ENCODE measurements at places on chromosomes 6 and 20.
A peak's percentile ranks its signal among the peaks of the same experiment; 100 is the strongest.

- DNase-seq, result no peak
Measured at GRCh38 chr6:15301179-15302006, 55.5 kb downstream of the JARID2 start.

GRCh38 chr20:43306837-43307236 is 117.1 kb upstream of the PTPRT start:
- DNase-seq, result no peak

GRCh38 chr6:38088829-38089228 is 269.3 kb downstream of the ZFAND3 start:
- no peak for DNase-seq

- no peak for DNase-seq
Measured at GRCh38 chr6:38873001-38873400, 157.9 kb downstream of the DNAH8 start.

DNA sequence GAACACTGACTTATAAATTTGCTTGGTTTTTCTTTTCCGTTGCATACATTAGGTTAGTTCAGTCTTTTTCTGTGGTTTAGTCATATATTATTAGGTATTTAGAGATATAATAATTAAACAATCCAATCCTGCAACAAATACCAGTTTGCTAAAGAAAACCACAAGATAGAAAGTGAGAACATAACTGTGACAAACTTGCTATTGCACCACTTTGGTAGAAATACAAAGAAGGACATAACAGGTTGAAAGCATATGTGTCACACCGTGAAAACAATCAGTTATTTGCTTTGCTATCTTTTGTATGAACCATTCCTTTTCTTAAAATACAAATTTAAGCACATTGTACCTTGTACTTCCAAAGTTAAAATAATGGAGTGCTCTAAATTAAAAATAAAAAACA is 42.0 kb upstream of the KCNQ5 start:
- DNase-seq, result no peak

GRCh38 chr6:4133941-4134838 is 1.2 kb downstream of the ECI2 start:
- no peak for DNase-seq

- no peak for DNase-seq
Measured at GRCh38 chr6:133548423-133549159, 307.4 kb downstream of the EYA4 start.

DNA sequence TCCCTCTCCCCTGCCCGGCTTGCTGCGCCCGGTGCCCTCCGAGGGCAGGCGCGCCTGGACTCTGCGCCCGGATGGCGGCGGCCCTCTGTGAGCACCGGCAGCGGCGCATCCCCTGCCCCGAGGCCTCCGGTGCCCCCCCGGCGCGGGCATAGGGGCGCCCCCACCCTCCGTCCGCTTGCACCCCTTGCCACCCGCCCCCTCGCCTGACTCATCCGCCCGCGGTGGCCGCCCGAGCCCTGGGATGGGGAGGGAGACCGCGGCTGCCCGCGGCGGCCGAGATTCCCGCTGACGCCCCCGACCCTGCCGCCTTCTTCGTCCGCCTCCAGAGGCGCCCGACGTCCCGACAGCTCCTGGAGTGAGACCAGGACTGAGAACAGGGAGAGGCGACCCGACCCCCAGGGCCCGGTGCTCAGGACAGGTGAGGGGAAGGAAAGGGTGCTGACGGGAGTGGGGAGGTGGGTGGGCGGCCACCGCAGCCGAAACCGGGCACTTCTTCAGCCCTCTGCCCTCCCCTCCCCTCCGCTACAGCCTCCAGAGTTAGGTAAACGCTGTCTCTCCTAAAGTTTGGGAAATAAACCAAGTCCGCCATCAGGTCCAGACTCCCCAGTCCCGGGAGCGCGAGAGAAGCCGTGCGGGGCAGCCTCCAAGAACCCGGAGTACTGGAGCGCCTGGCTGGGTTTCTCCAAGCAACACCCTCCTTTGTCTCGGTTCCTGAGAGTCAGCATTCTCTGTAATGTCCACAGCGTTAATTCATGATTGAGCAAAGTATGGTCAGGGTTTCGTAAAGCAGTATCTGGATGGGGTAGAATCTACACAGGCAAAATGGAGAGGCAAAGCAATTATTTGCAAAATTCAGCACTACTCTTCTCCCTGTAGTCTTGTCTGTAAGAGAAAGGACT is 539 bp downstream of the TMEM200A start:
- DNase-seq, result no peak

DNA sequence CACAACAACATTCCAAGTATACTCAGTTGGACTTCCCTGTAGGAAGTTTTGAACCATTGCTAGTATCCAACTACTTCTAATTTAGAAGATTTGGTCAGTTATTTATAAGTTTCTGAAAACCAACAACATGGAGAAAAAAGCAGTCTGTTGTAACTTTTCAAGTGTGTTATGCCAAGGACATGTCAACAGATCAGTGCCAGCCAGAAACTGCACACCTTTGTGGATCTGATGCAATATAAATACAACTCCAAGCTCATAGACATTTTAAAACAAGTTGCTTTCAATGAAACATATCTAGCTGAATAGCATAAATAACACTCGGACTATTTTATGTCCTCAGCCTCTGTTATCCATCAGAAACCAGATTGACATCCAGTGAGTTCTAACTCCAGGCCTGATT is 58.3 kb upstream of the CARMIL1 start:
- no peak for DNase-seq

- DNase-seq, result no peak
Measured at GRCh38 chr6:1392813-1393640, 3.7 kb downstream of the FOXF2 start.

DNA sequence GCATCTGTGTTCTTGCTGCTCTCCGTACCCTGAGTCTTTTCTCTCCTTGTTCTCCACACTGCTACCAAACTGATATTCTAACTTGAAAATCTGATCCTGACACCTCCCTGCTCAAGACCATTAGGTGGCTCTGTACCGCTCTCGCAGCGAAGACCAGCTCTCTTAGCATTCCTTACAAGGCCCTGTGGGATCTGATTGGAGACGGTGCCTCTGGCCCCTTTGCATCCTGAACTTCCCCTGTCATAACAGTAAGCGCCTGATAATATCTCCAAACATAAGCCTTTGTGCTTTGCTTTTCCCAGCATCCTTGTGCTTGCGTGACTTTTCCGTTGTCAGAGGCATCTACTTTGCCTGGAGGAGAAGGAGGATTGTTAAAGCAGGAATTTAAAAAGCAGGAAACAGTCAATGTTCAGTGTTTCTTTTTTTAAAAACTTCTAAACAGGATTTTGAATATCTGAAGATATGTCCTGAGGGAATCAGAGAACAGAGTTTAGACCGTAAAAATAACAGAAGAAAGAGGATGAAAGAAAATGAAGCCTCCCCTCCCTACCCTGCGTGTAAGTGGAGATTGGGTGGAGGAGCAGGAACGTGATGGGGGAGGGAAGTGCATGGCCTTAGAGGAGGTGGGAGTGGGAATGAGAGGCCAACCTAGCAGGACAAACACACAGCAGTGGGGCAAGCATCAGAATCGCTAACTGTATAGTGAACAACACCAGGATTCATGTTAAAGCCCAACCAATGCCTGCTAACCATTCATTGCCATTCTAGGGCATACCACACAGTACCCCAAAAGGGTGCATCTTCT is 89.2 kb upstream of the STMND1 start:
- DNase-seq, result peak; percentile 48

DNA sequence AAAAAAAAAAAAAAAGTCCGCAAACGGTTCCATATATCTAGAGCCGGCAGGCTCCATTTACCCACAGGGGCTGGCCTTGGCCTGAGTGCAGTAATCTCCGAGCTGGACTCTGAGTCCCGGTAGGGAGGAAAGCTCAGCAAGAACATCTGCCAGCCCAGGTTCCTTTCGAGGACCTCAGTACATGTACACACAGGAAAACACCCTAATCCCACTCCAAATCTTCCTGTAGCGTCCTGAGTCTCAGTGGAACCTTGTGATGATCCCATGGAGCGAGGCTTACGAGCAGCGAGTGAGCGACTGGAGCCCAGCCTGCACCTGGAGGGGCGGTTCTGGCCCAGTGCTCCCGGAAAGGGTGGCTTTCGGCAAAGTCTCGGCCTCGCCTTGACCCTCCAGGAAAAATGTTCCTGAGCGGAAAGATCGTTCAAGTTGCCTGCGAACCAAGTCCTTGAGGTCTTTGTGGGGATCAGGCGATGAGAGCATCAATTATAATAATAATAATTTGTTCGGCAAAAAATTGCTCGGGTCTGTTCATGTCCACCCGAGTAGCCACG is 32.1 kb downstream of the PRSS16 start:
- DNase-seq, result no peak

DNA sequence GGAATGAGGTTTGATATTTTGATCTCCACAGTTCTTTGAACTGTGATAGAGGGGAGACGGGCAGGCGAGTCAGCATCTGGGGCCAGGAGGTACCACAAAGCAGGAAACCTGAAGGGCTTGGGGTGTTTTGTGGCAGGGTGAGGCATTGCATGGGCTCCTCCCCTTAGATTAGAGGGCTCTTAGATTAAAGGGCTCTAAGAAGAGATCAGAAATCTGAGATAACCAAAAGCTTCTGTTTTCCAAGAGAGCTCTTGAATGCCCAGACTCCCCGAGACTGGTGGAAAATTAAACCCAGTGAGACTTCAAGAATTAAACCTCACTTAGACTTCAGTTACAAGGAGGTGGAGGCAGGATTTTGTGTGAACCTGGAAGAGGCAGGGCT is 2.4 kb upstream of the GPX5 start:
- DNase-seq, result no peak

- DNase-seq, result no peak
Measured at GRCh38 chr6:13194852-13195251, 133.5 kb downstream of the TBC1D7 start.

GRCh38 chr6:118843685-118844390 is 50.1 kb upstream of the ASF1A start:
- DNase-seq, result no peak

GRCh38 chr6:111534231-111534751 is 51.3 kb upstream of the REV3L start:
- no peak for DNase-seq

- no peak for DNase-seq
Measured at GRCh38 chr6:132952986-132953385, 138.6 kb downstream of the RPS12 start.

- no peak for DNase-seq
Measured at GRCh38 chr6:145003145-145003544, 718.0 kb downstream of the UTRN start.

DNA sequence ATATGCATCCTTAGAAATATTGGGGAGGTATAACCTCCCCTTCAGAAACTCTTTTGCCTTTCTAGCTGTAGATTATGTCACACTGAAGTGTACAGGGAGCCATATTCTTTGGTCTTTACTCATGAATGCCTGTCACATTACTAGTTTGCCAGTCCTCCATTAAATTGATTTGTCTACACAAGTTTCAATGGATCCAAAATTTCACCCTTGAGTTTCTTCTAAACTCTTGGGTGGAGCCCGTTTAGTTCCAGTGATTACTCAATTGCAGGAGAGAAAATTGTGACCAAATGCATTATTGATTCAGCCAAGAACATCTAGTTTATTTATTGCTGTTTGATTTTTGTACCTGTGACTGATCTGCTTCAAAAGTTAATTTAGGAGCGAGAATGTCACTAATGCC is 60.4 kb upstream of the TFB1M start:
- no peak for DNase-seq

DNA sequence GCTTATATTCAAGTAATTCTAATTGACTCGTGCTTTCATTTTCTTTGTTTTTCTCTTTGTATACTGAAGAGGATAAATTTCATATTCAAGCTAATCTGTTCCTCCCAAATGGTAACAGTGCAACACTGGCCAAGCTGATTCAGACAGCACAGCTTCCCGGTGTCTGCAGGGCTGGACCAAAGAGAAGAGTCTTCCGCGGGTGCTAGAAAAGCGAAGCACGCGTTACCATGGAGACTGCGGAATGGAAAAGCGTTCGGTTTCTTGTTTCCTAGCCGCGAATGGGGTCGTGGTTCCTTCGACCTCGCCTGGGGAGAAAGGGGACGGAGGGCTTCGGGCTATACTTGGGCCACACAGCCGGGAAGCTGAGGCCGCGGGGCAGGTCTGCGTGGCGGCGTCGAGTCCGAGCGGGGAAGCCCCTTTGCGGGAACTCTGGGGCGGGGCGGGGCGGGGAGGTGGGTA is 6.2 kb upstream of the ZNF311 start:
- no peak for DNase-seq

GRCh38 chr6:52675372-52675771 is 4.5 kb downstream of the TMEM14A start:
- DNase-seq, result no peak

- no peak for DNase-seq
Measured at GRCh38 chr6:106872049-106872448, 102.5 kb downstream of the CD24 start.

DNA sequence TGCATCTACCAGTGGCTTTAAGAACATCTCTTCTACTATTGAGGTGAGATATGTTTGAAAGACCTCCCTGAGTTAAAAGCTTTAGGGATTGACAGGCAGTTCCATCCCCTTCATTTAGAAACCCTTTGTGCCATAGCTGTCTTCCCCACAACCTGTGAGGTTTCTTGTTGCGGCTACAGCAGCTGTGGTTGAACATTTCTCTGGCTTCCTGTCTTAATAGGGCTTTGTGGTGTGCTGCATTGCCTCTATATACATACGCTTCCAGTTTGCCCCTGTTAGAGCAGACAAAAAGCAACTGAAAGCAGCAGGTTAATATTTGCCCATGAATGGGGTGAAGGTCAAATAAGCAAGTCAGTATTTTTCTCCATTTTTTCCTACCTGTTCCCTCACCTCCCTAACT is 210.2 kb downstream of the TMEM200A start:
- DNase-seq, result no peak

- no peak for DNase-seq
Measured at GRCh38 chr20:40865095-40865494, 163.5 kb upstream of the TOP1 start.

GRCh38 chr6:106586815-106587415 is 42.4 kb downstream of the RTN4IP1 start:
- no peak for DNase-seq

- no peak for DNase-seq
Measured at GRCh38 chr6:40437631-40438030, 149.5 kb downstream of the LRFN2 start.

Measured in dorsolateral prefrontal cortex (tissue), 122 donors.